ENCODE measurements at places on chromosomes 6 and 20. TPM values are rescaled to one million over a fixed set of nuclear protein-coding genes. Genes with fewer than 3 reads are reported as not detected.

The DOK5 gene
- total RNA-seq = 0.98 TPM

The UTRN gene
- 774 TPM for total RNA-seq

The TCF15 gene
- total RNA-seq = 0.65 TPM

The DEFB128 gene
- total RNA-seq = not detected

All from vein endothelial cell (primary cell).